ENCODE measurements at places on chromosomes 5 and 9.

DNA sequence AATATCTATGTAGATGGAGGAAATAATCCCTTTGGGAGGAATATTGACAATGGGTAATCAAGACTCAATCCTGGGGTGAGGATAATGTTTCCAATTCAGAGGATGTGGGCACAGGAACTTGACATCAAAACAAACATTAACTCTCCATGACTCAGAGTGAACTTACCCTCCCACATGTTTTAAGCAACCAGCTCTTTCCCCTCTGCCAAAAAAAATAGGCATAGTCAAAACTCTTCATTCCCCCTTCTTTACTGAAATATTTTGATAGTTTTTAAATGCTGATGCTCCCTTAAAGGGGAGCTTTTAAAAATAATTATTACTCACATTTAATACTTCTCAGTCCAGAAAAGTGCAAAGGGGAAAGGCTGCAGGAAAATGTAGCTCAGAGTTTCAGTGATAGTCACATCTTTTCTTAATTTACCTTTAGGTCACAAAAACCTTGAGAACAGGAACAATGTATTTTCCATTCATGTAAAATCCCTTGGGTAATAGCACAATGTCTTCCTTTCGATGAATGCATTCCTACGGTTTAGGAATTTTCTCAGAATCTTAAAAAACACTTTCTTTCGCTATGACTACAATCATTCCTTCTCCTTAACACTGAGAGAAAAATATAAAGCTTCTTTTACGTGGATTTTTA is 298.4 kb upstream of the GRAMD2B start:
- DNase-seq: peak; percentile 60

DNA sequence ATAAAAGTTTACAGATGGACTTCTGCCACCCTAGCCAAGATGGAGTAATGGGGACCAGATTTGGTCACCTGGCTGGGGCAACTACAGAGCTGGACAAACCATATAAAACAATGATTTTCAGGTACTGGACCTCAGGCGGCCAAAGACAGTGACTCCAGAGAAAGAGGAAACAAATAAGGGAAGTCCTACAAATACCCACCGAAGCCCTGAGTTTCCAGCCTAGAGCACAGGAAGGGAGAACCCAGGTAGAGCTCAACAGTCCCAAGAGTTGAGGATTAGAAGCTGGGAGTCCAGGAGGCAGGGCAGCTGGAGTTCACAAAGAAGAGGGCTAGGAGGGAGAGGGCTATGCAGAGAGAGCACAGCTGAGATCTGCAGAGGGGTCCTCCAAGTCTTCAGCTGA is 106.7 kb upstream of the NR5A1 start:
- no peak for DNase-seq

DNA sequence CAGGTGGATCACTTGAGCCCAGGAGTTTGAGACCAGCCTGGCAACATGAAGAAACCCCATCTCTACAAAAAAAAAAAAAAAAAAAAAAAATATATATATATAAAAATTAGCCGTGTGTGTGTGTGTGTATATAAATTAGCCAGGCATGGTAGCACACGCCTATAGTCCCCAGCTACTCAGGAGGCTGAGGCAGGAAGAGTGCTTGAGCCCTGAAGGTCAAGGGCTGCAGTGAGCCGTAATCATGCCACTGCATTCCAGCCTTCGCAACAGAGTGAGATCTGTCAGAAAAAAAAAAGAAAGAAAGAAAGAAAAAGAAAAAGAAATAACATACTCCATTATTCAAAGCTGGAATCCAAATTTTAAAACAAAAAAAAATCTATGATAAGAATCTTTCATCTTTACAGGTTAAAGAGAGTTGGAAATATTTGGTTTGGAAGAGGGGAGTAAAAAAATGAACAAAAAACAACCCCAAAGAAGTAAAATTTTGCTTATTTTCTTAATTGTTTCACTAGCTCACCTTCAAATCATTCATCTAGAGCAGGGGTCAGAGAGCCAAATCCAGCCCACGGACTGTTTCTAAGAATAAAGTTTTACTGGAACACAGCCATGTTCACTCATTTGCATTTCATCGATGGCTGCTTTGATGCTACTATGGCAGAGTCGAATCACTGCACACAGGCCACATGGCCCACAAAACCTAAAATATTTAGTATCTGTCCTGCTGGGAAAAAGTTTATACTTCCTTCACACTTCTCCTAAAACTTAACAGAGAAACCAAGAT is 109.9 kb downstream of the DROSHA start:
- no peak for DNase-seq

GRCh38 chr9:33291031-33291397 is 698 bp downstream of the NFX1 start:
- DNase-seq: no peak

DNA sequence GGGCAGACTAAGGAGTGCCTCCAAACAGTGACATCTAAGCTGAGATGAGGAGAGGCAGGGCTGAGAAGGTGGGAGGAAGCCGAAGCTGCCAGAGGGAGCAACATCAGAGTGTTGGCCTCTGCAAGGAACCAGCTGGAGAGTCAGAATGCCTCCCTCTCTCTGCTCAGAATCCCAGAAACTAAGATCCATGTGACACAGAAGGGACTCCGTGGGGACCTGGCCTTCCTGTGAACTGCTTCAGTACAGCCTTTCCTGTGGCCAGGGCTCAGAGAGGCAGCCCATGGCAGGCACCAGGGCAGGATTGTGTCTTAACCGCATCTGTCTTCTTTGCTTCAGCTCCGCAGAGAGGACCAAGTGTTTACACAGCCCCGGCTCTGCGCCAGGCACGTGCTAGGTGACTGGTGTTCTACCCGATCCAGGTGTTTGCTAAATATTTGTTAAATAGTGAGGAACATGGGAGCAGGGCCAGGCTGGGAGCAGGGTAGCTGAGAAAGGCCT is 33.5 kb downstream of the KCNMB1 start:
- DNase-seq: no peak

- DNase-seq: no peak
Observed at GRCh38 chr9:22079873-22080341, 70.8 kb upstream of the CDKN2B start.

GRCh38 chr5:73392775-73393174 is 55.8 kb downstream of the FOXD1 start:
- DNase-seq: no peak

- no peak for DNase-seq
Observed at GRCh38 chr9:68562461-68562860, 21.8 kb upstream of the TMEM252 start.

DNA sequence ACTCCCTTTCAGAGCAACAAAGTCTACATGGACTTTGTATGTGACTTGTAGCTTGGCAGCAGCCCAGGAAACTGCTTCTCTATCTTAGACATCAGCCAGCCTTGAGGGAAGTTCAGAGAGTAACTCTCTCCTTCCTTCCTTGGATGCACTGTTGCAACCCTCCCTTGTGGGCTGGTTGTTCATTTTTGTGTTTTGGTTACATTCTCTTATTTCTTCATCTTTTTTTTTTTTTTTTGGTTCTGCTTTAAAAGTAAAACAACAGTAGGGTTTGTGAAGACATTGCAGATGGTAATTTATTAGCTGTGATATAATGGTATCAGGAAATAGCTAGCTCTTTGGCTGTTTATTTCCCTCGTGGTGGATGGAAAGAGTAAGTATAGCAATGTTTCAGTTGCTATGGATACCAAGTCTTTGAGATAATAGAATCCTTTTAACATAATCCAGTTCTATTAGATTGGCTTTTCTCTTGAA is 97.9 kb upstream of the MAMDC2 start:
- no peak for DNase-seq

GRCh38 chr5:127227881-127228280 is 62.7 kb upstream of the MEGF10 start:
- no peak for DNase-seq

DNA sequence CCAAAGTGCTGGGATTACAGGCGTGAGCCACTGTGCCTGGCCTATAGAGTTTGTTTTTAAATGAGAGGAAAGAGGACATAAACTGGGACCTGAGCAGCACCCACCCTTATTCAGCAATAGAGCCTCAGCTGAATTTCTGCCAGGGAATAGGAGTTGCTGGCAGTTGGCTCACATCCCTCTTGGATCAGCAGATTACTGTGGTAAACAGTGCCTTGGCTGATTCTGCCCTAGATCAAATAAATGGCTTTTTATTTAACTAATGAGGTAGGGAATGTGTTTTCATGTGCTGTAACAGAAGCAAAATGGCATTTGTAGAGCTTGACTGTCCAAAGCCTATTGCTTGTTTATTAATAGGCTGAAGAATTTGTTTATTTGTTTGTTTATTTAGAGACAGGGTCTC is 2.1 kb downstream of the ARHGEF37 start:
- DNase-seq: no peak

GRCh38 chr9:99850736-99851499 is 29.2 kb downstream of the NR4A3 start:
- DNase-seq: no peak

- DNase-seq: no peak
Observed at GRCh38 chr9:68861436-68861835, 152.5 kb downstream of the PRKACG start.

- DNase-seq: no peak
Observed at GRCh38 chr5:28748446-28748845, 1710.1 kb upstream of the CDH9 start.

- no peak for DNase-seq
Observed at GRCh38 chr5:33837301-33837700, 54.5 kb downstream of the ADAMTS12 start.

- no peak for DNase-seq
Observed at GRCh38 chr5:97418462-97418861, 235.4 kb upstream of the RIOK2 start.

GRCh38 chr5:52139888-52140615 is 647.7 kb upstream of the ITGA1 start:
- DNase-seq: no peak

GRCh38 chr5:8491254-8491653 is 622.3 kb downstream of the MTRR start:
- DNase-seq: no peak

GRCh38 chr5:142097681-142098080 is 10.9 kb upstream of the NDFIP1 start:
- DNase-seq: no peak

- no peak for DNase-seq
Observed at GRCh38 chr5:127019928-127020327, 10.4 kb downstream of the MARCHF3 start.

DNA sequence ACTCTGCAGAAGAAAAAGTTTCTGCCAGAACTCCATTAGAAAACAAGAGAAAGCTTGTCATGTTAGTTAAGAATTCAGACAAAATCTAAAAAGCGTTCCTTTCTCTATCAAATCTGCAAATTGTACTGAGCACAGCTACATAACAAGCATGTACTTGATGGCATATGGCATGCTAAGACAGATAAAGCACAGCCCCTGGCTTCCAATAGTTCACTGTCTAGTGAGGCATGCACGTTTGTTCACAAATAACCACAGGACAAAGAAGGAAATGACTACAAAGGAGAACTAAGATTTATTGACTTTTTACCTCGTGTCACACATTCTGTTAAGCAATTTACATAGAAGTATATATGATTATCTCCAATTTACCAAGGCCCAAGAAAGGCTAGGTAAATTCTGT is 518.2 kb upstream of the TLE4 start:
- no peak for DNase-seq

DNA sequence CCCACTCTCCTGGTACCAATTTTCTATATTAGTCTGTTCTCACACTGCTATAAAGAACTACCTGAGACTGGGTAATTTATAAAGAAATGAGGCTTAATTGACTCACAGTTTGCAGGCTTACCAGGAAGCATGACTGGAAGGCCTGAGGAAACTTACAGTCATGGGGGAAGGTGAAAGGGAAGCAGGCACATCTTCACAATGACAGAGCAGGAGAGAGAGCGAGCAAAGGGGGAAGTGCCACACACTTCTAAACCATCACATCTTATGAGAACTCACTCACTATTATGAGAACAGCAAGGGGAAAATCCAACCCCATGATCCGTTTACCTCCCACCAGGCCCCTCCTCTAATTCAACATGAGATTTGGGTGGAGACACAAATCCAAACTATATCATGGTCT is 72.2 kb downstream of the ATG10 start:
- no peak for DNase-seq

DNA sequence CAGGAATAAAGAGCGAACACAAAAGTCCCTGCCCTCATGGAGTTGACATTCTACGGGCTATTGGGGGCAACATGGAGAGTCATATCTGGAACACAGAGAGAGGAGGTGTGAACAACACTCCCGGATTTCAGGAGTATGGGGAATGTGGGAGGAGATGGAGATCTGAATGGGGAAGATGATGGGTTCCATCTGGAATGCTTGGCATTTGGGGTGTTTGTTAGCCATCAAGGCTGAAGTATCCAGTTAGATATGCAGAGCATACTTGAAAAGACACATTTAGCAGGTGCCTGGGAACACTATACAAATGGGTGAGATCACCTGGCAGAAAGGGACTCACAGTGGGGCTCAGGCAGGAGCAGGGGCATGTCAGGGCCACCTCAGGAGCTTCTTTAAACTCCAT is 61.1 kb downstream of the EGFLAM start:
- peak; percentile 23 for DNase-seq

DNA sequence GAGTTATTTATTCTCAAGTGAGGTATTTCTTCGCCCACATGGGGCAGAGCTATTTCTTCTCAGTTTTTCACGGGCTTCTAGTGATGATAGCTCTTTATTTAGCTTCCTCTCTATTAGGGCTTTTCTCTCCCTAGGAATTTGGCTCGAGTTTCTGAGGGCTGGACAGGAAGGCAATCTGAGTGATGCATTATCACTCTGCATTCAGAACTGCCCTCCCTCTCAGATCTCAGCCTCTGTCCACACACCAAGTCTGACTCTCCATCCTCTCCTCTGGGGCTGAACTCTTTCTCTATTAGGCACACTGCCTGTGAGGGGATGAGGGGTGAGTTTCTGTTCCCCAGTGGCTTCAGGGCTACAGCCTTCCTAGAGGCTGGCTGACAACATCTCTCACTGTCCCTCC is 14.9 kb upstream of the SCAMP1 start:
- no peak for DNase-seq

DNA sequence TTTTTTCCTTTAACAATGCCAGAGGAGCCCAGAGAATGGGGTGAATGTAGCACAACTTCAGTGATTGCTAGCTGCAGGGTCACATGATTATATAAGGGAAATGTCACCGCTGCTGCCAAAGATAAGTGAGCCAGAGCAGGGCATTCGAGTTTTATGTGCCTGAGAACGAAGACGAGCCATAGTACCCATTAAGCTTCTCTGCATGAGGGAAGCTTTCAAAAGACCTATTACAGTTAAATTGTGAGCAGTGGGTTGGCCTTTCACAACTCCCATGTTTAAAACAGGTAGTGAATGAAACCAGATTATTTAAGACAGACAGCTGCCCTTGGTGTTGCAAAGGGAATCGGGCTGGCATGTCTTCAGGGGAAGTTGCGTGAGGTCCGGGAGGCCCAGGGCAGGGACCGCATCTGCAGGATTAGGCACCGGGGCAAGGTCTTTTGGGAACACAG is 82.4 kb upstream of the TNFAIP8 start:
- DNase-seq: no peak

DNA sequence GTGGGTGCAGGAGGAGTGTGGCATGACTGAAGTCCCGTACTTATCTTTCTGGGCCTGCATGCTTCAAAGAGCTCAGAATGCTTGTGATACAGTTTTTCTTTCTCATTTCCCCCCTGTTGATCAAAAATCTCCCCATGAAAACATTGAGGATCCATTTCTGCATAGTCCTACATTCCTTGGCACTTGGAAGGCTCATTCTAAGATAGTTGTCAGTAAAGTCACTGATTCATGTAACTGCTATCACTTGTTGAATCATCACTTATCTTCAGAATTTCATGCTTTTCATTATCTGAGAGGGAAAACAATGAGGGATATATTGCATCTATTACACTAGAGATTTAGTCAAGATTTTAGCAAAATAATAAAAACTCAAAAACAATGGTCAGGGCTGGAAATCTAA is 1953.1 kb upstream of the CDH6 start:
- no peak for DNase-seq
